ENCODE measurements at places on chromosomes 7 and 10. TPM values are rescaled to one million over a fixed set of nuclear protein-coding genes. Genes with fewer than 3 reads are reported as not detected.

DNA sequence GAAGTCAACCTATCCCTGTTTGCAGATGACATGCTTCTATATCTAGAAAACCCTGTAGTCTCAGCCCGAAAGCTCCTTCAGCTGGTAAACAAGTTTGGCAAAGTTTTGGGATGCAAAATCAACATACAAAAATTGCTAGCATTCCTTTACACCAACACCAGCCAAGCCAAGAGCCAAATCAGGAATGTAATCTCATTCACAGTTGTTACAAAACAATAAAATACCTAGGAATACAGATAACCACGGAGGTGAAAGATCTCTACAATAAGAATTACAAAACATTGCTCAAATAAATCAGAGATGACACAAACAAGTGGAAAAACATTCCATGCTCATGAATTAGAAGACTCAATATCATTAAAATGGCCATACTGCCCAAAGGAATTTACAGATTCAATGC is 50.4 kb upstream of the ZNF365 start:
- no peak for DNase-seq

Gene PNLIPRP3
- not detected for total RNA-seq

- DNase-seq: no peak
These were observed 76.1 kb downstream of the CYP26A1 start for GRCh38 chr10:93149761-93150160.

Gene VGF
- not detected for total RNA-seq

Gene CWF19L1
- 21.6 TPM for total RNA-seq

Gene TMEM270
- total RNA-seq: not detected

Gene PLCE1
- total RNA-seq: 16.6 TPM

Gene RNF32
- total RNA-seq: not detected

- no peak for DNase-seq
These were observed 116.1 kb downstream of the OR13A1 start for GRCh38 chr10:45199205-45199740.

Gene CDHR1
- total RNA-seq: 0.42 TPM

DNA sequence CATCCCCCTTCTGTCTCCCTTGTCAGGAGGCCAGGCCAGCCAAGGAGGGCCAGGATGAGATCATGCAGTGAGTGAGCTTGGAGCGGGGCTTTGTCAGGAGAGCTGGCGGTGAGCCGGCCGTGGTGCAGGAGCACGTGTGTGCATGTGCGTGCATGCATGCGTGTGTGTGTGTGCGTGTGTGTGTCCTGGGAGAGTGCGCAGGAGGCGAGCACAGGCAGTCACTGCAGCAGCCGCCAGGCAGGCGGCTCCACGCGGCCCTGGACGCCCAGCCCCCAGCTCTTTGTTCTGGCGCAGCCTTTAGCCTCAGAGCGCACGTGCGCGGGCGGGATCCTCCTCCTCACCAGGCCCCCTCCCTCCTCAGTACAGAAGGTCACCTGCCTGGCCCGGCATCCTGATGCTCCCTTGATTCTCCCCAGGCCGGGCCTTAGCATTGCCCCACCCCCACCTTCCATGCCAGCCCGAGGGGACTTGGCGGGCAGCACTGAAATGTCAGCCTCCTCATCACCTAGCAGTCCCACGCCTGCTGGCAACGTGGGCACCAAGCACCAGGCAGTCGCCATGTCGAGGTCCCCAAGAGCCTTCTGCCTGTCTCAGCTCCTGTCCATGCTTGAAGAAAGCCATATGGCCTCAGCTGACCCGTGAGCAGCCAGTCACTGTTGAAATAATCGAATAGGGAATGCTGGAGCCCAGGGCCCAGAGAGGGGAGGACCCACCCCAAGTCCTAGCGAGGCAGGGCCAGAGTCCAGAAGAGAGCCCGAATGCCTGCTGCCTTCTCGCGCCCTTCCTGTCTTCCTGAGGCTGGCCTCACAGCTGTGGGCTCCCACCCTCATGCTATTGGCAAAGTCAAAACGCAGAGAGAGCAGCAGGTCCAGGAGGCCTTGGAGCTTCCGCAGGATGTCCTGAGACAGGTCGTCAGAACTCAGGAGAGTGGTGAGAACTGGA is 125.9 kb upstream of the PPIF start:
- DNase-seq: peak; percentile 87

Gene SMURF1
- 47.9 TPM for total RNA-seq

- DNase-seq: no peak
These were observed 76.6 kb downstream of the TMEM178B start for GRCh38 chr7:141150465-141150864.

Gene TAS2R40
- not detected for total RNA-seq

Gene LDB3
- 67.9 TPM for total RNA-seq

GRCh38 chr7:34332006-34332405 is 326.0 kb upstream of the NPSR1 start:
- DNase-seq: no peak

Gene RELN
- 3.6 TPM for total RNA-seq

GRCh38 chr10:1577945-1578344 is 159.4 kb downstream of the ADARB2 start:
- no peak for DNase-seq

GRCh38 chr10:119650692-119651513 is at the start of gene BAG3:
Gene BAG3 (plus strand): TSS chr10:119651380. CDS start chr10:119651676, 296 bp downstream.
- DNase-seq: peak; percentile 97

Gene BET1
- 17.4 TPM for total RNA-seq

- no peak for DNase-seq
These were observed 54.5 kb downstream of the WAC start for GRCh38 chr10:28587270-28587969.

- no peak for DNase-seq
These were observed 259.8 kb downstream of the GLI3 start for GRCh38 chr7:41977151-41977651.

DNA sequence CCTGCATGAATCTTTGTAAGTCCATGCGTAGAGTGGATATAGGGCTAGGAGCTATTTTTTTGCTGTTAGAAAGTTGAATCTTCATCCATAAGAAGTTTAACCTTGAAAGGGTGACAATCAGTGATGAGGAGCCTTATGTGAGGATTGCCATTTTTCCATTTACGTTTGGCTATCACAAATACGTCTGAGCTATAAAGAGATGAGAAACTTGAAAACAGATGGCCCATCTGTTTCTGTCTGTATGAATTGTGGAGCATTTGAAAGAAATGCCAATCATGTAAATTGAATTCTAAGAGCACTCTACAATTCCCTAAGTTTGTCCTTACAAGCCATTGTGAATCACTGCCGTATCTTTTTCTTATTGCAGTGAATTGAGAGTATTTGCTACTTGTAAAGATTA is 169.8 kb upstream of the TEX47 start:
- no peak for DNase-seq

Gene PHKG1
- 4.6 TPM for total RNA-seq

- no peak for DNase-seq
These were observed 713 bp upstream of the HOGA1 start for GRCh38 chr10:97583476-97583875.

Gene FAM131B
- 3.8 TPM for total RNA-seq

- DNase-seq: no peak
These were observed 73.9 kb upstream of the LEP start for GRCh38 chr7:128167042-128167701.

Gene ANXA8L1
- total RNA-seq: not detected

Gene SPDYE6
- not detected for total RNA-seq

DNA sequence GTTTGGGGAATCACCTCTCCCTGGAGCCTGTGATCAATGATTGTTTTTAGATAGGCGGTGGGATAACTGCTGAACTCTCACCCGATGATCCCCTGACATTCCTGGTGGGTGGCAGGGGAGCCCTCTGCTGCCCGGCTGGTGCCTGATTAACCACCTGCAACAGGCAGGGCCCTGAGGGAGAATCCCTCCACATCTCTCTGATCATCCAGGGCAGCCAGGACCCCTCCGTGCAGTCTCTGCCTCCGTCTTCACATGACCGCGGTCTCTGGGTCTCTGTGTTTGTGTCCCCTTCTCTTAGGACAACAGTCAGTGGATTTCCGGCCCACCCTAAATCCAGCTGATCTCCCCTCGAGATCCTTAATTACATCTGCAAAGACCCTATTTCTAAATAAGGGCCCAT is 17.4 kb downstream of the CALML5 start:
- DNase-seq: no peak

GRCh38 chr10:9052767-9053166 is 998.3 kb downstream of the GATA3 start:
- DNase-seq: no peak

GRCh38 chr10:112721080-112721698 is 228.9 kb upstream of the TCF7L2 start:
- DNase-seq: no peak

Gene FAM25C
- total RNA-seq: not detected

GRCh38 chr10:37803269-37803668 is 54.1 kb downstream of the ZNF248 start:
- DNase-seq: no peak

Measured in aorta (tissue), 5 donors.